ENCODE measurements at places on chromosomes 12 and 14.

DNA sequence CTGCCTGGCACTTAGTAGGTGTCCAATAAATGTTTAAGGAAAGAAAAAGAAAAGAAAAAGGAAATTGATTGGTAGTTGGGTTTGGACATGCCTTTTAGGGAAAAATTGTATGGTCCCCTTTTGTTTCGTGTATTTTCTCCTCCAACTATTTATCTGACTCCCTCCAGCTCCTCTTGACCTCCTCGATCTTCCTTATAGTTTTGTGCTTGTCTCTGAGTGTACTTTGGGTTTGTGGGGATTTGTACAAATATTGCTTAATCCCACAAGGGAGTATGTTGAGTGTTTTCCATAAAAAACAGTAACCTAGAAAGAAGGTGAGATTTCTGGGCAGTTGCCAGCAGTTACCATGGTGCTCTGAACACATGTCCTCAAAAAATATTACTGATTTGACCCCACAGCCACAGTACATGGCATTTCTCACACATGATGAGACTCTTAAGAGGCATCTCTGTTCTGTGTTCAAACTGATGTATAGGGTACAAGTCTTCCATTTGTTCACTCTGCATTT is 15.7 kb downstream of the PLEKHG7 start:
- H3K27ac ChIP-seq = no peak overlapping the region
- peaks cover 3% of the 10 kb centered on the region for H3K27me3 ChIP-seq
- H3K4me1 ChIP-seq = no peaks in the 10 kb centered on the region
- no peak overlapping the region for H3K4me3 ChIP-seq

- no peaks in the 10 kb centered on the region for H3K27me3 ChIP-seq
- no peak overlapping the region for H3K27ac ChIP-seq
- H3K4me1 ChIP-seq = peaks cover 5% of the 10 kb centered on the region
- DNase-seq = no peak
- no peak overlapping the region for H3K4me3 ChIP-seq
These were observed 62.7 kb downstream of the ACTN1 start for GRCh38 chr14:68916358-68916941.

DNA sequence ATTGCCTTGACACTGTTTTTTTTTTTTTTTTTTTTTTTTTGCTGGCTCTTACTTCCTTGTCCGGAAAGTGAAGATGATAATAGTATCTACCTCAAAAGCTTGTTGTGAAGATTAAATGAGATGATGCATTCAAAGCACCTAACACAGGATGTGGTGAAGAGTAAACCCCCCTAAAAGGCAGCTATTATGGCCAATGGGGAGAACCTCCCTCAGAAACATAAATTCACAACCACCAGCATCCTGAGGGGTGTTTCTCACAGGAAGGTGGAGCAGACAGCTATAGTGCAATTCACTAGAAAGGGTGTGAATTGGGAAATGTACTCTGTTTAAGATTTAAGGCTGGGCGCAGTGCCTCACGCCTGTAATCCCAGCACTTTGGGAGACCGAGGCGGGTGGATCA is 85.4 kb upstream of the CRY1 start:
- H3K27ac ChIP-seq = no peak overlapping the region
- peaks cover 9% of the 10 kb centered on the region for H3K27me3 ChIP-seq
- DNase-seq = no peak
- H3K4me1 ChIP-seq = peaks cover 5% of the 10 kb centered on the region
- no peaks in the 10 kb centered on the region for H3K36me3 ChIP-seq

GRCh38 chr12:28937196-28937595 is 211.9 kb upstream of the FAR2 start:
- H3K4me1 ChIP-seq = no peaks in the 10 kb centered on the region
- H3K27ac ChIP-seq = no peak overlapping the region
- no peaks in the 10 kb centered on the region for H3K36me3 ChIP-seq

DNA sequence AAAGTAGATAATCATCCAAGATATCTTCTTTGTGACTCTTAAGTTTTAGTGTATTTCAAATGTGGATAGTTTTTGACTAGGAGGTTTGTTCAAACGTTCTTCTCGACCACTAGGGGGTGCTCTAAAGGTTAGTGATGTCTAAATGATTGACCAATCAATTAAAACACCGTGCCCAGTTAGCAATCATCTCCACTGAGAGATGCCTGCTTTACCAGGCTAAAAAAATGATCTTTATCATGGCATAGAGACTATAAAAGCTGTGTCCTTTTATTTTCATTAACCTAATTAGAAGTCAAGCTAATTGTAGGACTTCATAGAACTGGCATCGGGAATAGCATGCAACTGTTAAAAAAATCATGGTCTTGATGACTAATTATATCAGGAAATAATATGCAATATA is 153.9 kb downstream of the PRKCH start:
- no peaks in the 10 kb centered on the region for H3K27me3 ChIP-seq
- no peak for DNase-seq
- H3K4me1 ChIP-seq = peaks cover 89% of the 10 kb centered on the region
- peak overlapping the region; percentile 83 for H3K27ac ChIP-seq
- H3K4me3 ChIP-seq = peak overlapping the region; percentile 25

GRCh38 chr14:91330856-91331255 is 86.4 kb upstream of the GPR68 start:
- peak overlapping the region; percentile 76 for H3K27ac ChIP-seq
- peaks cover 51% of the 10 kb centered on the region for H3K4me1 ChIP-seq
- H3K27me3 ChIP-seq = no peaks in the 10 kb centered on the region
- peak overlapping the region; percentile 42 for H3K4me3 ChIP-seq
- peaks cover 54% of the 10 kb centered on the region for H3K36me3 ChIP-seq
